Iris pigment epithelial cell (primary cell): ENCODE measurements at places on chromosomes 4 and X.

GRCh38 chr4:94338681-94339351 is 3.8 kb downstream of the HPGDS start:
- no peak for DNase-seq

- DNase-seq: no peak
These were observed 476 bp upstream of the GDI1 start for GRCh38 chrX:154436374-154436982.

- no peak for DNase-seq
These were observed 66.6 kb downstream of the FNIP2 start for GRCh38 chr4:158835226-158836001.

DNA sequence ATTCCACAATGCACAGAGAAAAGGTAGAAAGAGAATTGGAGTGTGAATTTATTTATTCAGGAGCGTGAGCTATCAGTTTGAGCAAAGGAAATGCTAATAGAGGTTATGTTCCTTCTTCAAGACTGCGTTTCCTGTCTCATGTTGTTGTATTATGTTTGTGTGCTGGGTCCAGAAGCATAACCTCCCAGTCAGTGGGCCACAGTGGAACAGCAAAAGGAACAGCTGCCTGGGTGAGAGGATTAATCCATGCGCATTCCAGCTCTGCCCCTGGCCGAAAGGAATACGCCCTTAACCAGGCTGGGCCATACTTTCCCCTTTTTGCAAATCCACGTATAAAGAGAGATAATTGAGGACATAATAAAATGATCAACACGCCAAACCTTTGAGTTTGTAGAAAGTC is 32.4 kb upstream of the ARX start:
- DNase-seq: no peak

- DNase-seq: peak; percentile 21
These were observed 12.3 kb upstream of the TIGD2 start for GRCh38 chr4:89099034-89099433.

DNA sequence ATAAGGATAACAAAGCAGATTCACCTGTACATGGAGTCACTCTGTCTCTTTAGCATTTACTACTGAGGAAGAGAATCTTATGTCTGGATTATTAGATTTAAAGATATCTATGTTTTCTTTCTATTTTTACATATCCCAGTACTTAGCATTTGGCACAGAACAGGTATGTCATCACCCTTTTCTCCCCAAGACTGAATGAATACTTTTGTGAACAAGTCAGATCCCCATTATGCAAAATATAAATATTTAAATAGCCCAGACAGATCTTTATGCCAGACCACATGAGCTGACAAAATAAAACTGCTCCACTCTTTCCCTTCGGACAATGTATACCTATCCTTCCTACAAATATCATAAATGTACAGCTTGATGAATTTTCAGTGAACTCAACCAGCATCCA is 94.5 kb downstream of the CASK start:
- DNase-seq: peak; percentile 27

DNA sequence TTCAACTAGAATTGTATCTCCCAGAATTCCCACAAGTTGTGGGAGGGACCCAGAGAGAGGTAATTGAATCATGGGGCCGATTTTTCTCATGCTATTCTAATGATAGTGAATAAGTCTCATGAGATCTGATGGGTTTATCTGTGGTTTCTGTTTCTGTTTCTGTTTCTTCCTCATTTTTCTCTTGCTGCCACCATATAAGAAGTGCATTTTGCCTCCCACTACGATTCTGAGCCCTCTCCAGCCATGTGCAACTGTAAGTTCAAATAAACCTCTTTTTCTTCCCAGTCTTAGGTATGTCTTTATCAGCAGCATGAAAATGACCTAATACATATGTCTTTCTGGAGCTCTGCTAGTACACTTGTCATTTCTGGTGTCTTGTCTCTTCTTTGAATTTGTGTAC is 22.1 kb upstream of the OR13H1 start:
- DNase-seq: no peak

DNA sequence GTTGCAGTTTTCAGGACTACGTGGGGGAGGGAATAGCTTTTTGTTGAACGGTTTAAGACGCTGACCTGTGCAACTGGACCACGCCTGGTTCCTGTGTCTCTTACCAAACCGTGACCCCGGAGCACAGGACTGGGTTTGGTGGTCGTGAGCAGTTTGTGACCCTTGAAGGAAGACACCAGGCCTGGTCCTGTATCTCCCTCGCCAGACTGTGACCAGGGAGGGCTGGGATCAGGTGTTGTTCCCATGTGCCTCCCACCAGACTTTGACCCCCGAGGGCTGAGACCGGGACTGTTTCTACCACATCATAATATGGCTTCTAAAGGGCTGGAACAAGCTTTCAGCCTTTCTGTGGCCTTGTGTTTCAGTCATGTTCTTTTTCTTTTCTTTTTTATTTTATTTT is 683 bp downstream of the EBP start:
- DNase-seq: no peak

- DNase-seq: no peak
These were observed 642.2 kb downstream of the C4orf33 start for GRCh38 chr4:129738175-129738574.

DNA sequence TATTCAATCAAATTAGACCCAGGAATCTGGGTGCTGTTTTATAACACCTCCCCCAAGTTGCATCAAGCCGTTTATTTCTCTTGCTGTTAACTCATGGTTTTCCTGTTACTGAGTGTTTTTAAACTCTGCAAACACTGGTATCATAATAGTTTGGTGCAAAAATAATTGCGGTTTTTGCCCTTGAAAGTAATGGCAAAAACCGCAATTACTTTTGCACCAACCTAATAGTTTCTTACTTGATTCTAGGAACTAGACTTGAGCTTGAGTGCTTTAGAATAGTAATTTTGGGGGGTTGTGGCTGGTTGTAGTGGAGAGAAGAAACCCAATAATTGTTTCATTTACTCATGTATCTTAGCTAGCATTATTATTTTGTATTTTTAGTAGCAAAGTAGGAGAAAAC is 156.6 kb downstream of the FHIP1A start:
- no peak for DNase-seq

- DNase-seq: no peak
These were observed 20.7 kb downstream of the PSAPL1 start for GRCh38 chr4:7414046-7414445.

GRCh38 chr4:24743206-24743605 is 52.2 kb upstream of the SOD3 start:
- no peak for DNase-seq

DNA sequence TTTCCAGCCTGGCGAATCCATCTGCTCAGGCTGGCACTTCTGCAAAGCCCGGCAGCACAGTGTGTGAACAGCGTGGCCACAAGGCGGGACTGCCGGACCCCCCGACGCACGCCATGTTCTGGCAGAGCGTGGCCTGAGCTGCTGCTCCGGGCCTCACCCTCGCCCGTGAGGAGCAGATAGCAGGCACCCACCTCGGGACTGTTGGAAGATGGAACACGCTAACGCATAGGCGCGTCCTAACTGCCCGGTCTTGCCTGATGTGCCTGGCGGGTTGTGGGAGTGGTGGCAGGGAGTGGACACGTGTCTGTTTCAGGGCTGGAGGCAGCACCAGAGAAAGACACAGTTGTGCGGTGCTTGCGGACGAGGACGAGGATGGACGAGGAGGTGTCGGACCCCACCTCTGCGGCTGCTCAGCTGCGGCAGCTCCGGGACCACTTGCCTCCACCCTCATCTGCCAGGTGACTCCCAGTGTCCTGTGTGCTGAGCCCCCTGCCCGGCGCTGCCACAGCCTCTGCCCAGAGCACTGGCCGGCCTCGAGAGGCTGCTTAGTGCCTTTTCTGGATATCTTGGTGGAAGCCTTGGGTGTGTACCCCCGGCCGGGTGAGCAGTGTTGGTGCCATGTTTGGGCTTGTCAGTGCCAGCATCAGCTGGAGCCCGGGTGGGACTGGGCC is 28.2 kb downstream of the UVSSA start:
- DNase-seq: no peak

DNA sequence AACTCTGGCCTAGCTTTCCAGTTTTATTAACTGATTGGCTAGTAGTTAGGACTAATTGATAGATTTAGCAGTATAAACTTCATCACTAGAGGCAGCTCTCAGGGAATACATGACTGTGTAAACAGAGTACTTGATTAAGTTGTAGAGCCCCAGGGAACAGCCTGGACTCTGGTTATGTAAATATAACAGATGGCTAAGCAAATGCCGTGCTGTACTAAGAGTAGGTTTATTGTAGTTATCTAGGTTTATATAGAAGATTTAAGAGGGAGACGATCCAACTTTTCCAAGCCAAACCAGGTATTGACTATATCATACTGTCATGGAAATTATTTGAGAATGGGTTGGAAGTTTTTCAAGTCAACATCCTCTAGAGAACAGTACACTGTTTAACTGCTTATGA is 463.4 kb upstream of the GRID2 start:
- no peak for DNase-seq

- DNase-seq: no peak
These were observed 49.8 kb upstream of the CAMK2D start for GRCh38 chr4:113811359-113811758.

DNA sequence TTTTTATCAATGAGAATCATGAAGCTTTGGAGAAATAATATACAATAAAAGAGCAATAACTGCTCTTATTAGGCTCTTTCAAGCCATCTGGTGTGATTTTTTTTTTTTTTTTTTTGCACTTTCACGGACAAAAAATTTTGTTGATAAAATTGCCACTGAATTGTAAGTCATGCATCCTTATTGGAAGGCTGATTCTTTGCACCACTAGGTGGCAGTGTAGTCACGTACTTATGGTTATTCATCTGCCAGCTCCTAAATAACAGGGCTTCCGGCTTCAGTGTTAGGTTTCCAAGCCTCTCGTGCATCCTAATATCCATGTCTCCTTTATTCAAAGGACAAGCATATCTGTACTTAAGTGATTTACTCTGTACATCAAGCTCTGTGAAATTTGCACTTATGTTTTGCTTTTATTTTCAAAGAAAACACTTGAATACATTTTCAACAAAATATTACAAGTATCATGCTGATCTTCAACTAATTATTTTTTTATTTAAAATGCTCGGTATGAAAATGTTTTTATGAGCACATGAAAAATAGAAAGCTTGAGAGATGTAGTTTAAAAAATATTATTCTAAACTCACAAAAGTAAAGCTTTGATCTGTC is 1578.3 kb upstream of the TENM3 start:
- peak; percentile 84 for DNase-seq

- DNase-seq: no peak
These were observed 5.7 kb upstream of the FAM9C start for GRCh38 chrX:13050151-13050550.

- no peak for DNase-seq
These were observed 154.4 kb upstream of the KLF3 start for GRCh38 chr4:38509551-38509950.

- peak; percentile 63 for DNase-seq
These were observed 658 bp downstream of the ATP6AP2 start for GRCh38 chrX:40581336-40581920.

GRCh38 chrX:118867251-118867650 is 43.6 kb downstream of the ZCCHC12 start:
- no peak for DNase-seq

DNA sequence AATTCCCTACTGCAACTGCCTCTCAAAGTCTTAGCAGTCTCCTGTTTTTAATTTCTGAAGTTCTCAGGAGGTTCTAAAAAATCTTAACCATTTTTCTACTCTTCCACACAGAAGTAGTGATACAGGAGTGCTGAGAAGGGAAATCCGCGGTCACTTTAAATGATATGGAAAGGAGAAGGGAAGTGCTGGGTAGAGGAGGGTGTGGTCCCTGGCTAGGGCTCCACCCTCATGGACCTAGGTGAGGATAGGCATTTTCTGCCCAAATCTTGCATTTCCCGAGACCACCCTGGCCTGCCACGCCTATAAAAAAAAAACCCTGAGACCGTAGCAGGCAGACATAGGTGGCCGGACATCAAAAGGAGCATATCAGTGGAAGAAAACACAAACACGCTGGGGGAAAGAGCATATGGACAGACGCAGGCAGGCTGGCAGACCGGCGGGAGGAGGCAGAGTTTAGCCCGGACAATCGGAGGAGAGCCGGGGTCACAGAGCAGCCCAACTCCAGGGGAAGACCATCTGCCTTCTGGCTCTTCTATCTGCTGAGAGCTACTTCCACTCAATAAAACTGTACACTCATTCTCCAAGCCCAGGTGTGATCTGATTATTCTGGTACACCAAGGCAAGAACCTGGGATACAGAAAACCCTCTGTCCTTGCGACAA is 85.7 kb downstream of the POU3F4 start:
- DNase-seq: no peak

- peak; percentile 25 for DNase-seq
These were observed at the start of gene SLC25A43 for GRCh38 chrX:119398974-119399771. TSS of gene SLC25A43 (plus strand) at chrX:119399336. CDS start at chrX:119399404, 68 bp downstream.

DNA sequence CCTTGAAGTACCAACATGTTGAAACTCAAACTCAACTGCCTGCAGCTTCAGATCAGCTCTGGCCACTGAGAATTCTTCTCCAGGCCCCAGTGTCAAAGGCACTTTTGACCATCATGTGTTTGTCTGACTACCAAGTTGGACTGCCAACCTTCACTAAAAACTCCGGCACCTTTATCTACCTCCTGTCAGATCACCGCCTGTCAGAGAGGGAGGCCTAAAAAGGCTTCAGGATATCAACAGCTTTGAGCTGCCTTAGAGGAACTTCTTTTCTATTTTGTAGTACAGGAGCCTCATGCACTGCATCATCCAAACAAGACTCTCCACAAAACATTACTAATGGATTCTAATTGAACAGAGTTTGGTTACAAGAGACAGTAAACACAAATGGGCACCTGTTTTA is 2.8 kb downstream of the ACSL1 start:
- DNase-seq: no peak

- no peak for DNase-seq
These were observed 74.2 kb upstream of the DMD start for GRCh38 chrX:33285550-33285949.

GRCh38 chrX:18873189-18873791 is 110.6 kb downstream of the PHKA2 start:
- peak; percentile 70 for DNase-seq

GRCh38 chr4:99806545-99806944 is 10.1 kb upstream of the DAPP1 start:
- DNase-seq: no peak

DNA sequence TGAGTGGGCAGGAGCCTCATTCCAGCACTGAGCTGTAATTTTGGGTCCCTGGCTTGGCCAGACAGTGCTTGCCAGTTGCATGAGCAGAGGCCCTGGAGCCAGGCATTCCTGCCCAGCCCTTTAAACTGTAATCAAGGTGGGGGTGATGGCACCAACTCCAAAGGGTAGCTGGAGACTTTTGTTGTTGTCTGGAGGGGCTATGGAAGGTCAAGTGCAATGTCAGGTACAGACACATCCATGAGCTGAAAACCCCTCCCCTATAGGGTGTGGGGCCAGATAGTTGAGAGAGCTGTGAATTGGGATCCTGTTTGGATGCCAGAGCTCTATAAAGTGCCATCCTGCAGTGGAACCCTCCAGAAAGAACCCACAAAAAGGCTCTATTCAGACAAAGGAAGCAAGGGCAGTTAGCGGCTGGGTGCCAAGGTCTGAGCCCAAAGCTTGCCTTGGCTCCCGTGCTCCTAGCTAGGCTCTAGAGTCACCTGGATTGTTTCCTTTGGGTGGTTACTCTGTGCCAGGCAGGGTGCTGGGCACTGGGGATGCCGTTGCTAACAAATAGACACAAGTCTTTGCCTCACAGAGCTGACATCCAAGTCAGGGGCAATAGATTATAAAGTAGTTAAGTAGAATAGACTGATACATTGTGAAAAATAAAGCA is 163.0 kb downstream of the EFNB1 start:
- no peak for DNase-seq
